ENCODE measurements at places on chromosomes 2 and 18. TPM values are rescaled to one million over a fixed set of nuclear protein-coding genes. Genes with fewer than 3 reads are reported as not detected.

DNA sequence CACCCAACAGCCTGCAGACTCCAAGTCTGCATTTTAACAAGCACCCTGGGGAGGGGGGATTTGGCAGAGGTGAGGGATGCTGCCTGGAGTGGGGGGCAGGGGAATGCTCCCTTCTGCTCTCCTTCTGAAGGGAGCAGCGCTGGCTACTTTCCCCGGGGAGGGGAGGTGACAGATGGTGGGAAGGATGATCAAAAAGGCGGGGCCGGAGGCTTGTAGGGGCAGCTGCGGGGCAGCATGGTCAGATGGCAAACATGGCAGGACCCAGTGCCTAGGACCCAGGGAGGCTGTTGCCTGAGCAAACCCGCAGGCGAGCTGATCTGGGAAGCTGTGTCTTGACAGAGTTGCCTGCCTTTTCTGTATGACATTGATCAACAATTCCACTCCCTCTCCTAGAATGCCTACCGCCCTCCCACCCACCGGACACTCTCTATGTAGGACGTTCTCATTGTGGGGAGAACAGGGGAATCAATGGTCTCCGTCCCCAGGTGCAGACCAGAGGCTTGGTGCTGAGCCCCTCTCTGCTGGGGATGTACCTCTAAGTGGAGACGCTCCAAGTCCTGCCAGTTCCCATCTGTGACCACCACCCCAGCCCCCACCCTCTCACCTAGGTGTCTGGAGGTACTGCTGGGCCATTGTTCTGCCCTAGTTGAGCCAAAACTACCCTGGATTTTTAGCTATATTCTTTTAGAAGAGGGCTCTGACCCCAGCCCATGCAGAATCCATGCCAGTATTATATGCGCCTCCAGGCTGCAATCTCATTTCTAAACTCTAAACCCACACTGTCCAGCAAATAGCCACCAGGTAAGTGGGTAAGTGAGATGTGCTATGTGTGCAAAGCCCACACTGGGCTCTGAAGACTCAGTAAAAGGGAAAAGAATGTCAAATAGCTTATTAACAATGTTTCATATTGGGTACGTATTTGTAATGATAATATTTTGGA, 89.7 kb upstream of the SEC11C start:
- no peak for DNase-seq

GRCh38 chr18:1559563-1559962, 654.9 kb downstream of the ADCYAP1 start:
- no peak for DNase-seq

- no peak for DNase-seq
These were observed 152.3 kb downstream of the MEIS1 start for GRCh38 chr2:66587216-66587615.

DNA sequence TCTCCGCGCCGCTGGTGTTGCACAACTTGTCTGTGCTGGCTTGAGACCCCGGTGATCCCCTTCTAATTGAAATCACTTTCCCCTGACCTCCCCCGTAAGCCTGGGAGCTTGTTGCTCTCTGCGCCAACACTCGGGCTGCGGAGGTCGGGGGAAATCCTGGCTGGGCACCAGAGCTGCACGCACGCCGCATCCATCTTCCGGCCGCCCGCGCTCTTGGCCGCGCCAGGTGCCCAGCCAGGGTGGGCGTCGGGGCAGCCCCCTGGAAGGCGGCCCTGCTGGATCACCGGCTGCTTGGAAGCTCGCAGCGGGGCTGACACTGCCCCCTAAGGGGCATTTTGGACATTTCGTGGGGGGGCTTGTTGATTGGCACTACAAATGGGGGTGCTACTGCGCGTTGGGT, 280.3 kb upstream of the SKOR2 start:
- no peak for DNase-seq

The BOLL gene
- 5.5 TPM for total RNA-seq

DNA sequence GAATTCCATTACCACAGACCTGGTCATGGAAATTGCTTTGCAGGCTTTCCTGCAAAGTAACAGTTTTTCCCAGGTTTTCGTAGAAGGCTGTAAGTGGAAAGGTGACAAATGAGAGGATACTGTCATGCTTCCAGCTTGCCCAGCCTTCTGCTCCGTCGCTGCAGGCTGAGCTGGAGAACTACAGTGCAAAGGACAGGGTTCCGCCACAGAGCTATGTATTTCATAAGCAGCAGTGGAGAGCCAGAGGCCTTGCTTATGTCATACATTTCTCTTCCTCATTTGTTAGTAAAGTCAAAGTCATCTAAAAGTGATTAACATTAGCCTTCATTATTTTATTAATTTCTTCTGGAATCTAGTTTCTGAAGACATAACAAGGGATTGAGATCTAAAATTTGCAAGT, 72.9 kb upstream of the RBM44 start:
- no peak for DNase-seq

DNA sequence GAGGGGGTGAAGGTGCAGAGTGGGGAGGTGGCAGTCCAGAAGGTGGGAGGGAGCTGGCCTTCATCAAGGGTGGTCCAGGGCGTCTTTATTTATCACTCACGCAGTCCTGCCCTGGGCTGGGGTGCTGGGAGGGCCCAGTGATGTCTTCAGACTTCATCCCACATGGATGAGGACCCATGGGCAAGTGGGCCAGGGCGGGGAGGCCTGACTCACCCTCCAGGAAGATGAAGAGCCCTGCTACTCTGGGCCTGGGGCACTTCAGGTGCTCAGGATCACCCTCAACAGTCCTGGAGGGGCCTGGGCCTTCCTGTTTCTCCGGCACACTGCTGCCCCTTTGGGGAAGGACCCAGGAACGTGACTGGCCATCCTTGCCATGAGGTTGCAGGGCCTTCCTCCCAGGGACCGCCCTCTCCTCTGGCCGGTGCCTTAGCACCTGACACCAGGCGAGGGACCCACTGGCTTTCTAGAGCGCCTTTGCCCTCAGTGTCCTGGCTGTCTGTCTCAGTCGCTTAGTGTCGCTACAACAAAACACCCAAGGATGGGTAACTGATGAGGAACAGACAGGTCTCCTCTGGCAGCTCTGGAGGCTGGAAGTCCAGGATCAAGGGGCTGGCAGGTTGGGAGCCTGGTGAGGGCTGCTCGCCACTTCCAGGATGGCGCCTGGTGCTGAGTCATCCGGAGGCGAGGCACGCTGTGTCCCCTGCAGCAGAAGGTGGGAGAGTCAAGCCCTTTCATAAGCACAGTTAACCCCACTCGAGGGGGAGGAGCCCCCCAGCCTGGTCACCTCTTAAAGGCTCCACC, 57.8 kb upstream of the HS6ST1 start:
- DNase-seq = no peak

- no peak for DNase-seq
These were observed 14.6 kb upstream of the MEP1B start for GRCh38 chr18:32175265-32175664.

GRCh38 chr18:48879008-48879431, 71.7 kb downstream of the SMAD7 start:
- no peak for DNase-seq

The MSTN gene
- total RNA-seq = 0.72 TPM

DNA sequence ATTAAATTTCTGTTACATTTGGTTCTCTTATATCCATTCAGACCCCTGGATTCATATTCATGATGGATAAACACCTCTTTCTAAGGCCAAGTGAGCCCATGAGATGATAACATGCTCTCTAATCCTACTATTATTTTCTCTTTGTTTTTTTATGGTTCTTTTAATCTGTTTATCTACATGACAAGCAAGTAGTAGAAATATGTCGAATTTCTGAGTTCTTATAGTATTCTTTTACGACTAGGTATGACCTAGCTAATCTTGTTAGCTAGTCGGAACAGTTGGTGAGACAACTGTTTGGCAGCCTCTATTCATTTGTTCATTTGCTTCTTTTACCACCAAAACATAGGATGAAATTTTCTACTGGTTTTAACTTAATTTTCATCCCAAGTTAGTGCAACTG, 98.1 kb upstream of the SCG2 start:
- DNase-seq = no peak

DNA sequence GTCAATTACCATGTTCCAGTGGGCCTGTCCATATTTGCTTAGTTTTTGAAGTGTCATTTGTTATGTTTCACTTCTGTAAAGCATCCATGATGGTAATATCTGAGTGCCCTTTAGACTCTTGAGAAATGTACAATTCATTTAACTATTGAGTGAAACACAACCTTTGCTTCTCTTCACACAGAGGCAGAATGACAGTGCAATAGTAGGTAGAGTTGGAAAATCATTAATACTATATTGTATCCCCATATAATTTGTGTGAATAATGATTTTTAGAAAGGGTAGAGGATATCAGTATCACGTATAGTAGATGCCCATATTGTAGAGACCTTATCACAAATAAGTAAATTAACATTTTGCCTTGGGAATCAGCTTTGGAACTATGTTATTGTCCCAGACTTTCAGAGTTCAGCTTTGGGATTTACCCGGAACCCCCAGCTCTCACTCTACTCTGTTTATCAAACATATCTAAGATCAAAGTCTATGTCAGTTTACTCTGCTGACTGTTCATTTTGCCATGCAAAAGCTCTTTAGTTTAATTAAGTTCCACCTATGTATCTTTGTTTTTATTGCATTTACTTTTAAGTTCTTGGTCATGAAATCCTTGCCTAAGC, 172.7 kb upstream of the NOL4 start:
- DNase-seq = no peak

The IL36G gene
- not detected for total RNA-seq

DNA sequence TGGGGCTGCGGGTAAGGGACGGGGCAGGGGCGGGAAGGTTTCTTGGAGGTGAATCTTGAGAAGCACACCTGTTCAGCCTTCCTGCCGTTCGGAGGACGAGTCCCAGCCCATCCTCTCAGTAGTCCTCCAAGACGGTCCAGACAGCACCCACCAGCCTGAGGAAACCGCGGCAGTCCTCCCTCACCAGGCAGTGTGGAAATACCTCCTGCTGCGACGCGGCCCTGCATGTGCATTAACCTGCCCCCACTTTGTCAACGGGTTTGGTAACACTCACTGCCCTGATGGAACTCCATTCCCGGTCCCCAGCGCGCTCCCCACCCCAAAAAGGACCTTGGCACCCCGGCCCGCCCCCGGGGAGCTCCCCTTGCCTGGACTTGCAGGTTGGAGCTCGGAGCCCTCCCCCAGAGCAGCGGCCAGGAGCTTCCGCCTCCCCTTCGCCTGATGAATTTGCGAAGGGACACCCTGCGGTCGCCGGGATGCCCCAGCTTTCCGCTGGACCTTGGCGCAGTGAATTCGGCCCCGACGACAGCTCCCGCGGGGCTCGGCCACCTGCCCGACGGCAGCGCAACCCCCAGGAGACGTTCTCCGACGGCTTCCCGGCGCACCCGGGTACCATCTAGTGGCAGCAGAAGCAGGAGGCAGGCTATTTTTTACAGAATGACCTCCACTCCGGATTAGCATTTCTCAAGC, 31.5 kb downstream of the ACVR1C start:
- no peak for DNase-seq

DNA sequence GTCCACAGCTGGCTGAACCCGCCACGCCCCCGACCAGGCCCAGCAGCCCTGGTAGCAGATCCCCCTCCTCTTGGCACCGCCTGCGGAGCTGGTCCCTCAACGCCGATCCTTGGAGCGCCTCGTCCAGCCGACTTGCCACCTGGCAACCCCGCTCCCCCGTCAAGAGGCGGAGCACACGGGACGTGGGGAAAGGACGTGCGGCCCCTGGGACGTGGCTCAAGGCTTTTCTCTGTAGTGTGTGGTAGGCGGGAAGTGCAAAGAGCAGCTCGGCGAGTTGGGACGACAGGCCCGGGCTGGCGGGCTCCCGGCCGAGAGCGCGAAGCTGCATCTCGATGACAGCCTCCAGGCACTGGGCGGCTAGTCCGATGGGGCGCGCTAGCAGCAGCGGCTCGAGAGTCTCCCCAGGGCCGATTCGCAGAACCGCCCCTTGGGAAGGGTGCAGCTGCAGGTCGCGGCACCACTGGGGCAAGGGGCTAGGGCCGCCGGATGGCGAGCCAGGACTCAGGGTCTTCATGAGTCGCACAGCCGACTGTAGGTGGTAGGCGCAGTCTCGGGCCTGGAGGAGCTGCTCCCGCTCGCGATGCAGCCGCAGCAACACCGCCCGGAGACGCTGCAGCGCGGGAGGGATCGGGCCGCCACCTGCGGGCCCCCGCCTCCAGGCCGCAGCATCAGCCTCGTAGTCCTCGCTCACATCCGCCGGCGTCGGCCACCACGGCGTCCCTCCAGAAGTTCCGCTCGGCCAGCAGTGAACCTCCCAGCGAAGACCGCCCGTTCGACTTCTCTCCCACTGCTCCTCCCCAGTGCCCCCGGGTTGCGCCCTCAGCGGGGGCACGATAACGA, 617 bp downstream of the CCDC142 start:
- no peak for DNase-seq

- peak; percentile 37 for DNase-seq
These were observed 121.4 kb upstream of the COL3A1 start for GRCh38 chr2:188852772-188853171.

The MATN3 gene
- 4.1 TPM for total RNA-seq

- DNase-seq = peak; percentile 70
These were observed 20.2 kb downstream of the GATA6 start for GRCh38 chr18:22189449-22190166.

GRCh38 chr2:131153529-131153928, 48.4 kb downstream of the PLEKHB2 start:
- DNase-seq = no peak

The ASPRV1 gene
- 2.2 TPM for total RNA-seq

All from umbilical cord (tissue), 2 donors.